Stimulated activated CD4-positive, alpha-beta T cell treated with anti-CD3 and anti-CD28 coated beads, Interleukin-12 subunit alpha, Interleukin-12 subunit beta, amount 100 ng/mL, for 4 hours (primary cell): ENCODE measurements at places on chromosomes 11 and 22.

DNA sequence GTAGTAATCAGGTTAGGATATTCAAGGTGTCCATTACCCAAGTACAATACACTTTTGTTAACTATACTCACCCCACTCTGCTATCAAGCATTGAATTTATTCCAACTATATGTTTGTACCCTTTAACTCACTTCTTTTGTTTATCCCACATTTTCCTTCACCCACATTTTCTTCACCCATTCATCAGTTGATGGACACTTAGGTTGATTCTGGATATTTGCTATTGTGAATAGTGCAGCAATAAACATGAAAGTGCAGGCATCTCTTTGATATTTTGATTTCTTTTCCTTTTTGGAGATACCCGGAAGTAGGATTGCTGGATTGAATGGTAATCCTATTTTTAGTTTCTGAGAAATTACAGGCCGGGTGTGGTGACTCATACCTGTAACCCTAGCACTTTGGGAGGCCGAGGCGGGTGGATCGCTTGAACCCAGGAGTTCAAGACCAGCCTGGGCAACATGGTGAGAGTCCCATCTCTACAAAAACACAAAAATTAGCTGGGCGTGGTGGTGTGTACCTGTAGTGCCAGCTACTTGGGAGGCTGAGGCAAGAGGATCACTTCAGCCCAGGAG lies 6.5 kb downstream of the TMEM25 start:
- DNase-seq = no peak

- DNase-seq = no peak
Observed at GRCh38 chr11:68117853-68118470, 3.2 kb downstream of the CHKA start.

GRCh38 chr11:31943056-31943780 lies 132.1 kb upstream of the PAX6 start:
- DNase-seq = no peak

GRCh38 chr11:68128682-68129327 lies 7.6 kb upstream of the CHKA start:
- DNase-seq = no peak

GRCh38 chr11:74694136-74694930 lies 36.9 kb downstream of the CHRDL2 start:
- DNase-seq = no peak

DNA sequence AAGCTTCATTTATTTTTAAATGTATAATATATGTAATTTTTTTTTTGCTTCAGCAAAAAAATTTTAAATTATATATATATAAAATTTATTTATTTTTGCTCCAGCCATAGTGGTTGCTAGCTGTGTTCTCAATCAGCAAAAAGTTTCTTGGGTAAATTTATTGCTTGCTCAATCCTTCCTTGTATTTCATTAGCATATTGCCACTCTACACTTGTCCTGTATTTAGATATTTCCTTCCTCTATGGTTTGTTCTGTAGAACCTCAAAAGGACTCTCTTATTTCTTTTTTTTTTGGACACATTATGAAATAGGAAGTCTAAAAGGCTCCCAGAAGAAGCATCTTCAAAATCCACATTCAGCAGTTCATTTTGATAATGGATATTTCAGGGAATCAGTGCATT lies 2.3 kb downstream of the PTPRJ start:
- no peak for DNase-seq
